ENCODE measurements at places on chromosomes 2 and 18.

- no peak for DNase-seq
Measured at GRCh38 chr2:84711651-84712050, 169.2 kb downstream of the TRABD2A start.

DNA sequence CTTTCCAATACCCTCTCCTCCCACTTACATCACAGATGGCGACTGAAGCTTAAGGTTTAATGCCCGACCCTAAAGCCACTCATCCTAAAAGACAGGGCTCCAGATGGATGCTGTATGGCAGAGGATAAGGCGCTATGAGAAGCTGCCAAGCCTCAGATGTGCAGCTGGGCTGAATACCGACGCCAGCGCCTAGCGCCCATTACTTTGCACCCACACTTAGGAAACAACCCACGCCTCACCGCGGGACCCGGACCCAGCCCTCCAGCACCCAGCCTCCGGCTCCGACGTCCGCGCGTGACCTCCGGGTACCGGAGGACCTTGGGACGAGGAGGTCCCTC lies 335 bp downstream of the TRAK2 start:
- DNase-seq, result peak; percentile 47

DNA sequence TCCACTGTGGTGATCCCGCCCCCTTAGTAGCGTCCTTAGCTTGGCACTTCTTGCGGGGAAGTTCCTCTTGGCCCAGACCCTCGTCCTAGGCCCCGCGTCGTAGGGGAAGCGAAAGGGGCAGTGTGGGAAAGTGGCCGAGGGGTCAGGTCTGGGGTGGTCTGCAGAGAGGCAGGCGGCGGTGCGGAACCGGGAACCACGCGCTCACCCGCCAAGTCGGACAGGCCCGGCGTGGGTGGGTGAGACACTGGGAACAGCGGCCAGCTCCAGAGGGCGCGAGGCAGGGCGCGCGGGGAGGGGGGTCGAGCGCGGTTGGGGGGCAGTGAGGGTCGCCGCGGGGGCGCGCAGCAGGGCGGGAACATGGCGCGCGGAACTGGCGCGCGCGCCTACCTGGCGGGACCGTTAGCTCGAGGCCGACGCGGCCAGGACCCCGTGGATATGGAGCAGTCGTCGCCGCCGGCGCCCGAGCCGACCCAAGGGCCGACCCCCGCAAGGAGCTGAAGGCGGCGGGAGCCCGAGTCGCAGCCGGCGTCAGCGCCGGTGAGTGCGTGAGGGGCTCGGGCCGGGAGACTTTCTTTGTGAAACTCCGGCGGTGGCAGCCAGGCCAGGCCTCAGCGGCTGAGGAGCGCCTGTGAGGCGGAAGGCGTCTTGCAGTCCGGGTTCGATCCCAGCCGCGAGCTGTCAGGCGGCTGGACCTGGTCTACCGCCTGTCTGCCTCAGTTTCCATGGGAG lies 2896.7 kb upstream of the TEKT4 start:
- no peak for DNase-seq

GRCh38 chr2:230691005-230691647 lies 21.5 kb upstream of the CAB39 start:
- DNase-seq, result peak; percentile 46

GRCh38 chr2:237492137-237492890 lies 5.3 kb downstream of the MLPH start:
- DNase-seq, result peak; percentile 72

DNA sequence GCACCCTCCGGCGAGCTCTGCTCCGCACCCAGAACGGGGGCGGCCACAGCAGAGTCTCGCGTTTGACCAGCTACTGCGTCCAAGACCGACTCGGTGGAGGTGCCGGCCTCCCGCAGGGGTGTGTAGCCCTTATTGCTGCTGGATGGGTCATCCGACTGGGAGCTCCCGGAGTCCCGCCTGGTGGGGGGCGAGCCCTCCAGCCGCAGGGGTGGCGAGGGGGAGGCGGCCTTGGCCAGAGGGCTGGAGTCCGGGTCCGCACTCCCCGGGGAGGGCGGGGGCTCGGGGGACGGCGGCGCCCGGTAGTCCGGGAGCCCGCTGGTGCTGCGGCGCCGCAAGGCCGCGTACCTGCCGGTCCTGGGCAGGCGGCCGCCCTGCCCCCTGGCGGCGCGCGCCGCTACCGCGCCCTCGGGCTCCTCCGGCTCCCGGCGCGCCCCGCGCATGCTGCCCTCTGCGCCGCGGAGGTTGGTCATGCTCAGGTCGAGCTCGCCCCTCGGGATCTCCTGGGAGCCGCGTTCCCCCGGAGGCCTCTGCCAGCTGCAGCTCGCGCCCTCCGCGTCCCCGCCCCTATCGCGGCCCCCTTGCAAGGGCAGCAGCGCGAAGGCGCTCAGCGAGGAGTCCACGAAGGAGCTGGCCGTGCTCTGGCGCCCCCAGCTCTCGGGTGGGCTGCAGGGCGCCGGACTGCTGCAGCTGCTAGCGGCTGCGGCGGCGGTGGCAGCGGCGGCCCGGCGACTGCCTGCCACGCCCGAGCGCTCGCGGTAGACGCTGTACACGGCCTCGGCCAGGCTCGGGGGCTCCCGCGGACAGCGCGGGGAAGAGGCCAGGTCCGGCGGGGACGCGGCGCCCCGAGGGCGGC lies 4.8 kb downstream of the TMEM200C start:
- DNase-seq, result peak; percentile 8

DNA sequence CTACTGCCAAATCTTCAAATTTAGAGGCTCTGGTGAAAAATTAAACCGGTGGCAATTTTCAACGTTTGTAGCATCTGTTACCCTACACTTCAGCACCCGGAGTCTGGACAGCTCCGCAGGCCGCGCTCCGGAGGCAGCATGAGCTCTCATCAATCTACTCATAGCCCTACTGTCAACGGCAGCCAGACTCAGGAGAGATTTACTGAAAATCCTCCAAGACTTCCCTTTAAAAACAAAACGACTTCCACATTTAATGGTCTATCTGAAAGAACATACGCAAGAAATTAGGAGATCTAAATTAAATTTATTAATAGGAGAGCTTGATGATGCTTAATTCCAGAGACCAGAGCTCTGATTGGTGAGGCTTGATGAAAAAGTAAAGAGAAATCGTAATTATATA lies 970 bp upstream of the ADCYAP1 start:
- peak; percentile 42 for DNase-seq

DNA sequence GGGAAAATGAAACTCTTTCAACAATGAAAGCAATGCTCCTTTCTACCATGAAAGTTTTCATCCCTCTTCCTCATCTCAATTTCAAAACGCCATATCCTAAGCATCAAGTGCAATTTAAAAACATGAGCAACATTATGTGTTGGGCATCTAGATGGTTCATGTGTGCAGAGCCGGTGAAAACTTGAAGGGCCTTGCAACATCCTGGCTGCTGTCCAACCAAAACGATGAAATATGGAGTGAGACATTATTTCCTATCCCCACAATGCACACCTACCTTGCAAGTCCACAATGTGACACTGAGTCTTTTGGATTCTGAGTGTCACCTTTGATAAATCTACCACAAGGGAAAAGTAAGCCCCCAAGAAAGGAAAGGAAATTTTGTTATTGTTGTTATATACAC lies 110.0 kb downstream of the NCKAP5 start:
- DNase-seq, result peak; percentile 0

Data from fibroblast of mammary gland (primary cell).